ENCODE measurements at places on chromosomes 1 and 21. TPM values are rescaled to one million over a fixed set of nuclear protein-coding genes. Genes with fewer than 3 reads are reported as not detected.

CDK18 gene
- 116 TPM for total RNA-seq

DNA sequence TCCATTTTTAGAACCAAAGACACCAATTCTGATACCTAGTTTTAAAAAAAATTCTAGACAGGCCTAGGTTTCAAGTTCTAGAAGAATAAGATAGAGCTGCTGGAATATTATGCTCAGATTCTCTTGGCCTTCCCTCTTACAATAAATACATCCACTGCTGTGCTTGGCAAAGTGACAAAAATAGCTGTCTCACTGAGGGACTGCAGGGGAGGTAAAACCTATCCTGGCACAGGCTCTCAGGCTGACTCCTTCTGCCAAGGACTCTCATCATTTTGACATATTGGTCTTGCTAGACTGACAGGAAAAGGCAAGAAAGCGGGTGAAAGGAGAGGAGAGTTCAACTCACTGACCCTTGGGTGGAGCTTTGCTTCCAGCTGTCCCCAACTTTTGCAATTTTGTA is 197.0 kb upstream of the LHX8 start:
- no peak for DNase-seq

OR10Z1 gene
- not detected for total RNA-seq

DNA sequence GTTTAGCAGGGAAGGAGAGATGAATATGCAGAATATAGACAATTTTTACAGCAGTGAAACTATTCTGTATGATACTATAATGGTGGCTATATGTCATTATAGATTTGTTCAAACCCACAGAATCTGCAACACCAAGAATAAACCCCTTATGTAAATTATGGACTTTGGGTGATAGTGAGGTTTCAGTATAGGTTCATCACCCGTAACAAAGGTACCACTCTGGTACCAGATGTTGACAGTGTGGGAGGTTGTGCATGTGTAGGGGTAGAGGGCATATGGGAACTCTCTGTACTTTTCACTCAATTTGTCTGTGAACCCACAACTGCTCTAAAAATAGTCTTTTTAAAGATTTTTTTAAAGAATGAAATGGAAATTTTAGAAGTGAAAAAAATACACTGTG is 29.9 kb upstream of the PRDX6 start:
- no peak for DNase-seq

INAVA gene
- total RNA-seq = not detected

DNA sequence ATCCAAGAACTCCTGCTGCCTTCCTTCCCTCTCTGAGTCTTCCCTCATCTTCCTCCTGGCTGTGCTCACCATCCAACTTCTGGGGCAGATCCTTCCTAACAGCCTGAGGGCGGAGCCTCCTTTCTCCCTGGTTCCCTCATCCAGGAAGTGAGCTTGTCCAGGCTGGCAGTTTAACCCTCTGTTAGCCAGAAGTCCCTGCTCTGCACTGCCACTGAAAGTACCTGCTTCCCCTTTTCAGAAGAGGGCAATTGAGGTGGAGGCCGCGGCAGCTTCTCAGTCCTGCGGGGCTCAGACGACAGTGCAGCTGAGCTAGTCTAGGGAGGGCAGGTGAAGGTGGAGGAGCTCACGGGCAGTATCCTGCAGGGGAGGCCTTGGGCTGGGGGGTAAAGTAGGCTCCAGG is 149.1 kb downstream of the FCRL5 start:
- no peak for DNase-seq

DNA sequence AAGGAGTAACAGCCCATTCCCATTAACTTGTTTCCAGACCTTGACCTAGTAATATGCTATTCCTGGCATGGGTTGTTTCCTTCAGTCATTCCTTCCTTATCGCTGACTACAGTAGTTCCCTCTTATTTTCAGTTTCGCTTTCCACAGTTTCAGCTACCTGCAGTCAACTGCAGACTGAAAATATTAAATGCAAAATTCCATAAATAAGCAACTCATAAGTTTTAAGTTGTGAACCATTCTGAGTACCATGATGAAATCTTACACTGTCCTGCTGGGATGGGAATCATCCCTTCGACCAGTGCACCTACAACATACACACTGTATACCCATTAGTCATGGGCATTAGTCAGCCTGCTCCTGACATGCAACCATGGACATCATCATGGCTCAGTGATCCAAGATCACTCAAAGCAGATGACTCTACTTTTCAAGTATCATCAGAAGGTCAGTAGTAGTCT is 66.7 kb downstream of the CCDC30 start:
- no peak for DNase-seq

DNA sequence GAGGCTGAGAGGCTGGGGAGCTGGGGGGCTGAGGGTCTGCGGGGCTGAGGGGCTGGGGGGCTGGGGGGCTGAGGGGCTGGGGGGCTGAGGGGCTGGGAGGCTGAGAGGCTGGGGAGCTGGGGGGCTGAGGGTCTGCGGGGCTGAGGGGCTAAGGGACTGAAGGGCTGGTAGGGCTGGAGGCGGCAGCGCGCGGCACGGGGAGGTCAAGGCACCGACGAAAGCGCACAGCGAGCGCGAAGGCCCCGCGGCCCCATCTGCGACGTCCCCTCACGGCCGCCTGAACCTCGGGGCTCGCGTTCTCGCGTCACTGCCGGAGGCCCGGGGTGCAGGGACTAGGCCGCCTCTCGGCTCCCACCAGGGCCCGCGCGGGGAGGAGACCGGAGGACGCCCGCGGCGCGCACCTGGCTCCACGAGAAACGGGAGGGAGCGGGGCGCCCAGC is 356 bp downstream of the INTS11 start:
- no peak for DNase-seq

DNA sequence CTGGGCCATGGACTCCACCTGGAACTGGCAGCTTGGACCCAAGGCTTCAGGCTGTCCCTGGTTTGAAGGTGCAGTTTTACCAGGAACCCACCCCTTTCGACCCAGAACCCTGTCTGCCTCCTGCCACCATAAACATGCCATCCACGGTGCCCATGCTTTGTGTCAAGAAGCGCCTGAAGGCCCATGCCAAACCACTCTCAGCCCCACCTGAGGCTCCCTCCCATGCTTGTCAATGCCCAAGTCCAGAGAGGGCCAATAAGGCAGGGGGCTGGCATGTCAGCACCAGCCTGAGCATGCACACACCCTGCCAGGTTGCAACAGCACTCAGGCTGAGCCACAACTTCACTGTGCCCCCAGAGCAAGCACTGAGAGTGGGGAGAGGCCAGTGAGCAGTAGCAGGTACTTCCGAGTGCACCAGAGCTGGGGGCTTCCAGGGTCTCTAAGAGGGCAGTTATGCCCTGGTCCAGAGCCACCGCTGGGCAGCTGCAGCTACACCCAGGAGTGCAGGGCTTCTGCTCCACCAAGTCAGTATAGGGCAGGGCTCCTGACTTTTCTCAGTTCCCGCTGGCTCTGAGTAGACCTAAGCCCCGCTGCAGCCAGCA is 1256.0 kb downstream of the AMY1C start:
- DNase-seq = no peak

SPRR2B gene
- total RNA-seq = not detected

GRCh38 chr1:40844079-40844478 is 18.1 kb downstream of the CITED4 start:
- no peak for DNase-seq

- no peak for DNase-seq
Observed at GRCh38 chr1:160024195-160024905, 7.4 kb downstream of the PIGM start.

- DNase-seq = no peak
Observed at GRCh38 chr21:45407629-45408247, 2.8 kb downstream of the COL18A1 start.
